Right ventricle myocardium superior (tissue), 1 donor: ENCODE measurements at places on chromosomes 4 and X. TPM values are rescaled to one million over a fixed set of nuclear protein-coding genes. Genes with fewer than 3 reads are reported as not detected.

DNA sequence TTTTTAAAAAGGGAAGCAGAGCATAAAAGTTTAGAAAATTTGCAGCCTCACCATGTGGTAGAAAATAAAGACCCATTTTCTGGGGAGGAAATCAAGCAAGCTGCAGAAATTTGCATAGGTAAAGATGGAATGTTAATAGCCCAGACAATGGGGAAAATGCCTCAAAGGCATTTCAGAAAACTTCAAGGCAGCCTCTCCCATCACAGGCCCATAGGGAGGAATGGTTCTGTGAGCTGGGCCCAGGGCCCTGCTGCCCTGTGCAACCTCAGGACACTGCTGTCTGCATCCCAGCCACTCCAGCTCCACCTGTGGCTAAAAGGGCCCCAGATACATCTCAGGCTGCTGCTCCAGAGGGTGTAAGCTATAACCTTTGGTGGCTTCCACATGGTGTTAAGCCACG lies 137.9 kb downstream of the INPP4B start:
- DNase-seq, result no peak

HERC5 gene
- 1.5 TPM for total RNA-seq

RTL9 gene
- 0.35 TPM for total RNA-seq

ATP8A1 gene
- 19.3 TPM for total RNA-seq

DNA sequence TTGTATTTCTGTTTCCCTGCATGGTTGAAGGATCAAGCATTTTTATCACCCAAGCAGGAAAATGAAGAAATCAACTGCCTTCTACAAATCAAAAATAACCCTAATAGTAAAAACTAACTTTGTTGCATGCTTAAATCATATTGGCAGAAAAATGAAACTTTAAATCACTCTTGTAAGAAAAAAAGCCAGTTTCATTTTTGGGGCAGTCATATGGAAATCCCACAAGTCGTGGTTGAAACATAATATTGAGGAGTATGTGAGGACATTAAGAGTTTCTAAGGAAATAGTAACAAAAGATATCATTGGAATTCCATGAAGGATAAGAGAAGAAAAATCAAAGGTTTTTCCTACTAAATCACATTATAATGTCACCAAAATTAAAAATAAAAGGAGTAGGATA lies 8.4 kb downstream of the TEC start:
- no peak for DNase-seq

DNA sequence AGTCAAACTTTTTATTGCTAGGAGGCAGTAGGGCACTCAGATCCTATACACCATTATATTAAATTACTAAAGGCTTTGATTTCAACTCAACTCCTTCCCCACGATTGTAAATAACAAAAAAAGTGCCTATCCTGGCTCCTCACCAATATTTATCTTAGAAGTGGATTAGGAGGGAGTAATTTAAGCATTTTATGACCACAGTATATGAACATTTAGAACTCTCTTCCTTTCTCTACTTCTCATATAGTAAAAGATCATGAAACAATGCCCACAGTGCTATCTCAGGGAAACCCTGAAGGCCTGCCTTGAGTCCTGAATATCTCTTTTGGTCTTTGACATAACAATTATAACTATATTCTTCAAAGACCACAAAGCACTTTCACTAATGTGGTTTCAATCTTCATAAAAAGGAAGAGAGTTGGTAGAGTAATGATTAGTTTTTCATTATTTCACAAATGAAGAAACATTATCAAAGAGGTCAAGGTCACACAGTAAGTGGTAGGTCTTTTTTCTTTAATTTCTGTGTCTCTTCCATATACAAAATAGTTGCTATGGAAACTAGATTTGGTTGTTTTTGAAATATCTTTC lies 29.1 kb upstream of the ADH1C start:
- no peak for DNase-seq

GRCh38 chrX:50049228-50049627 lies 126.8 kb downstream of the CLCN5 start:
- DNase-seq, result no peak

GRCh38 chr4:186723292-186724057 lies at the start of gene FAT1:
Gene FAT1 (minus strand): TSS chr4:186723856. CDS start chr4:186709827, 14,029 bp downstream.
- peak; percentile 75 for DNase-seq

DNA sequence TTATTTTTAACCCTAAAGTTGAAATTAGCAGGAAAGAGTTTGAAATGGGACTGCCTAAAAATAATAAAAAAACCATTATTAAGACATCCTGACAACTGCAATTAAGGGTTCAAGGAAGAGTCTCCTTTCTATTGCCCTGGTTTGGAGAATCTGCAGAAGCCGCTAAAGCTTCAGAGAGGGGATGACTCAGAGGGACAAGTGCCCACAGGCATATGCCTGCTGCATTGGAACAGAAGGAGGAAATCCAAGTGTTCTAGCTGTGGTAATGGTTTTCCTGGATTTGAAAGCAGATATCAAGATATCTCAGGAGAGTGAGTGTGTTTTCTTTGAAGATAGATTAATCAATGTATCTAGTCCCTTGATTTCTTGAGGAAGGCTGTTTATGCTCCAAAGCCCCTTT lies 235.1 kb upstream of the TAPT1 start:
- DNase-seq, result no peak
